ENCODE measurements at places on chromosomes 5 and 9. TPM values are rescaled to one million over a fixed set of nuclear protein-coding genes. Genes with fewer than 3 reads are reported as not detected.

The LIFR gene
- not detected for total RNA-seq

The SDHA gene
- total RNA-seq: 171 TPM

The PCDHGA4 gene
- total RNA-seq: 0.16 TPM

The TOR2A gene
- 30.7 TPM for total RNA-seq

The PAEP gene
- not detected for total RNA-seq

The C9orf50 gene
- not detected for total RNA-seq

The SPATA6L gene
- 0.96 TPM for total RNA-seq

The CBY3 gene
- total RNA-seq: 0.57 TPM

The LTC4S gene
- 1.0 TPM for total RNA-seq

The SPATA9 gene
- not detected for total RNA-seq

The ADAM19 gene
- total RNA-seq: 26.8 TPM

The KIAA1958 gene
- total RNA-seq: 6.7 TPM

The GABRA6 gene
- total RNA-seq: not detected

The FYB1 gene
- total RNA-seq: 75.9 TPM

The FAM169A gene
- 8.4 TPM for total RNA-seq

The GRIA1 gene
- not detected for total RNA-seq

The CATSPER3 gene
- total RNA-seq: 0.18 TPM

The PHF24 gene
- not detected for total RNA-seq

The CCNB1 gene
- total RNA-seq: 110 TPM

The SHLD3 gene
- total RNA-seq: 8.5 TPM

The TEX48 gene
- total RNA-seq: 0.86 TPM

The SLC6A7 gene
- not detected for total RNA-seq

The CAMK2A gene
- total RNA-seq: not detected

The ADAMTS12 gene
- not detected for total RNA-seq

The MLANA gene
- total RNA-seq: not detected

The HRH2 gene
- 28.9 TPM for total RNA-seq

The LHX3 gene
- total RNA-seq: not detected

The PDE8B gene
- total RNA-seq: not detected

The CRB2 gene
- not detected for total RNA-seq

The TXNDC8 gene
- not detected for total RNA-seq
